ENCODE measurements at places on chromosomes 12 and 14. TPM values are rescaled to one million over a fixed set of nuclear protein-coding genes. Genes with fewer than 3 reads are reported as not detected.

DNA sequence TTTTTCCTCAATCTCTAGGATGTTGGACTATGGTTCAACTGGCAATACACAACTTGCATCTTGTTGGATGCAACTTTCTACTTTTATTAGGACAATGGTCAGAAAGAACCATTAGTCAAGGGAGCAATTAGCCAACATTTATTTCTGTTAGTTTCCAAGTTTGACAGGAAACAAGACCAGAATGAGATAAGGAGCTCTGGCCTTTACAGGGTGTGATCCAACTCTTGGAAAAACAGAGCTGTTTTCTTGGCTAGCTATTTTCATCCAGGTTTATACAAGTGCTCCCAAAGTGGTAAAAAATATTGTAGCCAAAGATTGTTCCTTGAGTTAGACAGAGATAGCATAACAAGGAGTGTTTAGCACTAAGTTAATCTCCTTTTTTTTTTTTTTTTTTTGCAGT is 3.9 kb upstream of the SYNE2 start:
- no peak overlapping the region for H3K27ac ChIP-seq
- H3K36me3 ChIP-seq, result no peaks in the 10 kb centered on the region
- no peak for DNase-seq
- H3K4me1 ChIP-seq, result peaks cover 4% of the 10 kb centered on the region
- H3K27me3 ChIP-seq, result no peaks in the 10 kb centered on the region
- no peak overlapping the region for H3K4me3 ChIP-seq

- no peak for DNase-seq
- H3K4me1 ChIP-seq, result peaks cover 18% of the 10 kb centered on the region
- no peak overlapping the region for H3K4me3 ChIP-seq
- H3K27me3 ChIP-seq, result no peaks in the 10 kb centered on the region
- no peaks in the 10 kb centered on the region for H3K36me3 ChIP-seq
These were observed 25.1 kb downstream of the ADGRD1 start for GRCh38 chr12:130978785-130979184.

The AGAP2 gene
- total RNA-seq, result 9.0 TPM

DNA sequence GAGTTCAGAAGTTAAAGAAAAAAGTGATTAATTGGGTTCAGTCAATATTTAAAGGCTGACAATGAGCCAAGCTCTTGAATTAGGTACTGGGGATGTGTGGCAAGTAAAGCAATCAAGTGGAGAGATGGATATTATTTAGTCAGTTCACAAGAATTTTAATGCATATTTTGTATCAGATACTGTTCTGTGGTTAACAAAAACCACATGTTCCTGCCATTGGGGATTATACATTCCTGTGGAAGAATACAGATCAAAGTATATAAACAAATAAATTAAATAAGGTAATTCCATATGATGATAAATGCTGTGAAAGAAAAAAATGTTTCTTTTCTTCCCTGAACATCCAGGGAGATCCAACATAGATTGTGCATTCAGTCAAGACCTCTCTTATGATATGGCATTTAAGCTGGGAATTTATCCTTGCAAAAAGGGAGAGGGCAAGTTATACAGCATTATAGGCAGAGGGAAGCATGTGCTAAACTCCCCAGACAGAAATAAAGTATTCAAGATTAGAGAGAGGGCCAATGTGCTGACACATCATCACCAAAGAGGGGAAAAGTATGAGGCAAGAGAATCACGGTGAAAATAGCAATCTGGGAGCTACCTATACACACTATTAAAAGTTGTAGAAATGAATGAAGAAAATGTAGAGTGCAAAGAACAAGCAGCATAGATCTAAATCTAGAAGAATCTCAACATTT is 17.6 kb upstream of the A2M start:
- no peaks in the 10 kb centered on the region for H3K27me3 ChIP-seq
- no peak for DNase-seq
- no peaks in the 10 kb centered on the region for H3K36me3 ChIP-seq
- no peaks in the 10 kb centered on the region for H3K4me1 ChIP-seq
- no peak overlapping the region for H3K4me3 ChIP-seq

The RNF34 gene
- 46.8 TPM for total RNA-seq

The IL26 gene
- total RNA-seq, result not detected

The KLRG1 gene
- 1.4 TPM for total RNA-seq

The TTC9 gene
- not detected for total RNA-seq

The G2E3 gene
- total RNA-seq, result 10.2 TPM

- H3K4me3 ChIP-seq, result no peak overlapping the region
- peaks cover 22% of the 10 kb centered on the region for H3K4me1 ChIP-seq
- no peak for DNase-seq
These were observed 87.8 kb upstream of the NCOR2 start for GRCh38 chr12:124655048-124655697.

GRCh38 chr12:106629797-106630659 is 47.2 kb downstream of the RFX4 start:
- H3K27me3 ChIP-seq, result peaks cover 3% of the 10 kb centered on the region
- DNase-seq, result no peak
- H3K27ac ChIP-seq, result no peak overlapping the region
- no peak overlapping the region for H3K4me3 ChIP-seq
- H3K4me1 ChIP-seq, result no peaks in the 10 kb centered on the region

The GPR132 gene
- total RNA-seq, result 3.3 TPM

The CACNA2D4 gene
- total RNA-seq, result 22.8 TPM

- no peaks in the 10 kb centered on the region for H3K4me1 ChIP-seq
- H3K27me3 ChIP-seq, result no peaks in the 10 kb centered on the region
- H3K27ac ChIP-seq, result no peak overlapping the region
- no peaks in the 10 kb centered on the region for H3K36me3 ChIP-seq
These were observed 404.7 kb downstream of the DAD1 start for GRCh38 chr14:22184157-22184829.

Measured in transverse colon (tissue), 4 donors.